ENCODE measurements at places on chromosomes 2 and 18. TPM values are rescaled to one million over a fixed set of nuclear protein-coding genes. Genes with fewer than 3 reads are reported as not detected.

DNA sequence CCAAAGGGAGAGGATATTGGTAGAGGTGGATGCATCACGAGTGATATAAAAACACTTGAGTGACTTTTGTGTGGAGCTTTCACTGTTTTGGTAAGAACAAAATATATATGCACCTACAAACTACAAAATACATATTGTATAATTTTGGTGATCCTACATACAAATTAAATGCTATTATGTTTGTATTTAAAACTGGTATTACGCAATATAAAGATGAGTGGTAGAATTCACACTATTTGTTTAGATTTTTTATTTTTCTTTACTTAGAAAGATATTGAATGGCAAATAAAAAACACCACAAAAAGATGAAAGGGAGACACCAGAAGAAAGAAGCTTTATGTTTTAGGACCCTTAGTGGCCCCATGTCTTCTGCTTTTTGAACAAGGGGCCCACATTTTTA lies 770.7 kb upstream of the ID2 start:
- no peak for DNase-seq

DNA sequence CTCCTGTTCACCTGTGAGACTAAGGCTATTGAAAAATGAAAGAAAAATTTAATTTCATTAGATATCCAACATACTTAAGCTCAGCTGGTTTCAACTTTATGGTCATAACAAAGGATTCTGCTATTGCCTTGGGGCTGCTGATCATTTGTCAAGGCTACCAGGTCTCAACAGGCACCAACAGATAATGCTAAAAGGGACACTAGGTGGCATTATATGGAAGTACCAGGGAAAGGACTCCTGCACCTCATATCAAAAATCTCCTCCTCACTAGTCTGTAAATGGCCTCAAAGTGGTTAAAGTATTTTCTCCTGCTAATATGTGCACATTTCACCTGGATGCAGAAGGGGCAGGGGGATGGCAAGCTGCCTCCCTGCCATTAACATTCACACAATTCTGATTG lies 167.9 kb upstream of the REG3A start:
- no peak for DNase-seq

Gene C18orf54
- total RNA-seq: 10.9 TPM

GRCh38 chr2:101302016-101302415 lies 6.5 kb downstream of the RNF149 start:
- no peak for DNase-seq

DNA sequence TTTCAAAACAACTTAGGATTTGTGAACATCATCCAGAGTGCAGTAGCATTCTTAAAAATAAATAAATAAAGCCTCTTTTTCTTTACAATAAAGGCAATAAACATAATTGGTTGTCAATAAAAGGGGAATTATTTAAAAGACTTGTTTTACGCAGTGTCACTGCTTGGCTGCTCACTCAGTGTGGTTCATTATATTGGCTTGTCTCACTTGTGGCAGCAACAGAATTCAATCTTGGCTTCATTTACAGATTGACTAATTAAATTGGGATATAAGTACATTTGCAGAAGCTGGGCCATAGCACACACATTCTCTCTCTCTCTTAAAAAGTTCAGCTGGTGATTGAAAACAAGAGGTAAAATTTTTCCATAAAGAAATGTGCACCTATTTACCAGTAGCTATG lies 1027.6 kb downstream of the LRP1B start:
- no peak for DNase-seq

Gene GNAL
- 0.40 TPM for total RNA-seq

DNA sequence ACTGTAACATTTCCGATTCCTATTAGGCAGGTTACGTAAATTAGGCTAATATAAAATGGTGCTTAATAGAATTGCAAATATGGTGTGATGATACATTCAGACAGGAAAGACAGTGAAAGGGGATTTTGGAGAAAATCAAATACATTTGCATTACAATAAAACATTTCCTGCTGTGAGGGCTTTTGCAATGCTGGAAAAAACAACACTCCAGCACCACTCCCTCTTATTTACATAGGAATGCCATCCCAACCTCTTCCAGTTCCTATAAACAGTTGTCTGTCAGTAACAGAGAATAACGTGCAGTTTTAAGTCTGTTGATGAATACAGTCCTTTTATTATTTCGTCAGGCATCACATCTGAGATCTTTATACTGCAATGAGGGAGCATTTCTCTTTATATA lies 298.8 kb upstream of the FANCL start:
- no peak for DNase-seq

DNA sequence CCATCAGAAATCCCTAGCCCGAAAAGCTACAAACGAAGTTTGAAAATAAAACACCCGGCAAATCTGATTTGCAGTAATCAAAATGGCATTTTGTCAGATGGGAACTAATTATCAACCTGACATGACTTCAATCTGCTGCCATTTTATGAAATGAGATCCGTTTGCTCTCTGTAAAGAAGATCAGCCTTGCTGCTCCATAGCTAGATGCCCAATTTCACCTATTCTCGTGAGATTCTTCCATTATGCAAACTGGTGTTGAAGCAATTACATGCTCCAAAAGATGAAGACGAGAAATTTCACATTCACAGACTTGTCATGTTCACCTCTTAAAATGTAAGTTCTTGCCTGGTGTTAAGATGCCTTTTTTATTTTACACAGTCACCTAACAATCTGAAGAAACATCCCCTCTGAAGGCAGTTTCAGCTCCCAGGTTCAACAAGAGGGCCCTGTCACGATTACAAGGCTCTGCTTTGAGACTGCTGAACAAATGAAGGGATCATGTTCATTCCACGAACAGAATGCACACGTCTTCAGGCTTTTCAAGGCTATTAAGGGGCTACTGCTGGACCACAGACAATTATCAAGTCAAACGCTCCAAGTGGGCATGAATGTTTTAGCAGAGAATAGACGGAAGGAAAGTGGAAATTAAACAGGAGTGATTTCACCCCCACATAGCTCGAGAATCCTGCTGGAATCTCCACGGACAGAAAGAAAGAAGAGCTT lies 172.6 kb upstream of the PID1 start:
- DNase-seq: no peak

Gene SPC25
- 22.8 TPM for total RNA-seq

Gene TNS1
- total RNA-seq: 1.3 TPM

GRCh38 chr2:85717308-85718008 lies 23.3 kb downstream of the GNLY start:
- no peak for DNase-seq

Gene LONRF2
- 0.23 TPM for total RNA-seq

DNA sequence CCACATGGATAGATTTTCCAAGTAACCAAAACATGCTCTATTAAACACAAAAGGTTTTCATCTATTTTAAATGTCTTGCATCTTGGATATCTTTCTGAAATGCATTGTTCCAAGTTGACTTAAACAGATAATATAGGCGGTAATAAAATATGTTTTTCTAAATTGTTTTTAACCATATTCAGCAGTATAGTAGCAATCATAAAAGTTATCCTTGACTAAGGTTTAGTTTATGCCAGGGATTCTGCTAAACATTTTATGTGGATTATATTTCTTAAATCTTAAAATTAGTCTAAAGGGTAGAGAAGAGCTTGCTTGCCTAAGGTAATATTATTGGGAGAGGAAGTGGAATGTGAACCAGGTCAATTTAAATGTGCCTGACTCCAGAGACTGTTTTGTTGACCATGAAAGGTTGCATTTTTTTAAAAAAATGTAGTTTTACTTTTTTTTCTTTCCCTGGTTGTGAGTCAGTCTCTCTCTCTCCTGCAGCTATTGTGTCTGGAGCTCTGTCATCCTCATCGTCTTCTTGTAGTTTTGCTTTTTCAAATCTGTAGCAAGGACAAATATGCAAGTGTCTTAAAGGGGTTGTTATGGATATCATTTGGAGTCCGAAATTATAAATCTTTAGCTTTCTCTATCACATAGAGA lies 309.1 kb upstream of the COL3A1 start:
- no peak for DNase-seq

DNA sequence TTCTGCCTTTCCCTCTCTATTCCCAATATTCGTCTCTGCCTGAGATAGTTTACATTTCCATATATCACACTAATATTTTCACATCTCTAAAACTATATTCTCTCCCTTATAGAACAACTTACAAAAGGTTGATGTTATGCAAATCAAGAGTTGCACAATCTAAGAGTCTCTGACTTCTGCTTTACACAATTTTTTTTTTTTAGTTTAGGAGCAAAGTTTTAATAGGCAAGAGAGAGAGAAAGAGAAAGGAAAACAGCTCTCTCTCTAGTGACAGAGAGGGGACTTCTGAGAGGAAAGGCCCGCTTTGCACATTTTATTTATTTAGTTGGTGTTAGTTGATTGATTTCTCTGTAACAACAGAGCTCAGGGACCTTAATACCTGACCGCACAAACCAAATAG lies 380.2 kb downstream of the TXNL1 start:
- no peak for DNase-seq

Measured in activated CD4-positive, alpha-beta T cell treated with anti-CD3 and anti-CD28 coated beads, Interleukin-2, amount 10 ng/mL, durations not matched to agents 24 days and 14 days (primary cell).